ENCODE measurements at places on chromosomes 2 and 18. TPM values are rescaled to one million over a fixed set of nuclear protein-coding genes. Genes with fewer than 3 reads are reported as not detected.

NAGK gene
- total RNA-seq, result 63.1 TPM

ASB18 gene
- 3.4 TPM for total RNA-seq

GRCh38 chr2:18085593-18085992 is 207.1 kb downstream of the KCNS3 start:
- DNase-seq, result no peak

- peak; percentile 78 for DNase-seq
Measured at GRCh38 chr2:44100351-44100750, 68.3 kb upstream of the PPM1B start.

DNA sequence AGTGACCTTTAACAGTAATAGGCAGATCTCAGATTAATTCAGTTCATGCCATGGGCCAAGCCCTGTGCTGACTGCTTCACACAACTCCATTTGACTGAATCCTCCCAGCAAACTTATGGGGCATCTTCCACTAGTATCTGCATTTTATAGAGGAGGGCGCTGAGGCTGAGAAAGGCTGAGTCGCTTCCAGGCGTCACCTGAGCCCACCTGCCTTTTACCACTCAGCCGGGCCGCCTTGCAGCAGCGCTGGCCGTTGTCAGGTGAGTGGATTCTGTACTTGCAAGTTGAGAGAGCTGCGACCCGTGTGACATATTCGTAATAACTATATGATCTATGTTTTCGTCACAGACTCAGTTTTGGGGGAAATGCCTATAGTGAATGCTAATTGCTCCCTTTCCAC is 59.3 kb upstream of the B3GNT7 start:
- DNase-seq, result no peak

- DNase-seq, result no peak
Measured at GRCh38 chr2:16506366-16506765, 159.3 kb downstream of the CYRIA start.

- DNase-seq, result no peak
Measured at GRCh38 chr2:32119161-32119560, 46.5 kb upstream of the SLC30A6 start.

DNA sequence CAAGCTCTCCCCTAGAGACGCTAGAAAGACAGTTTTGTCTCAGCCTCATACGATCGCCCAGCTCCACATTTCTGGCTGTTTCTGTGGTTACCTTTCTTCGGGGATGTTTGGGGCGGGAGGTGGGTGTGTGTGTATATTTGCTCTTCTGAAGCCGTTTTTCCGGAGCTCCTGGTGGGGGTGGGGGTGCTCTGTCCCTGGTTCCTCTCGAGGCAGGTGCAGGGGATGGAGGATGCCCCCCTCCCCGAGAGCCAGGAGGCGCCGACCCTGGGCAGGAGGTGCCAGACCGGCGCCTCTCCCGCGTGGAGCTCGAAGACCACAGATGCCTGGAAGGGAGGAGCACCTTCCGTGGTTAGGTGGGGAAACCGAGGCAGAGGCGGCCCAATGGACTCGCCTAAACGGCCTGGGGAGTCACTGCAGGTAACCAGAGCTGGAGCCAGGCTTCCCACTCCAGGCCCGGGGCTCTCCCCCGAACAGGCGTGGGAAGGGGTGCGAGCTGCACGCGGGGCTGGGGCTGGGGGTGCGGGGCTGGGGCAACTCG is 694 bp upstream of the HPCAL1 start:
- no peak for DNase-seq

- no peak for DNase-seq
Measured at GRCh38 chr2:102603904-102604303, 15.4 kb upstream of the SLC9A2 start.

- no peak for DNase-seq
Measured at GRCh38 chr2:222577341-222577740, 78.6 kb downstream of the FARSB start.
